ENCODE measurements at places on chromosomes 11 and 22.

DNA sequence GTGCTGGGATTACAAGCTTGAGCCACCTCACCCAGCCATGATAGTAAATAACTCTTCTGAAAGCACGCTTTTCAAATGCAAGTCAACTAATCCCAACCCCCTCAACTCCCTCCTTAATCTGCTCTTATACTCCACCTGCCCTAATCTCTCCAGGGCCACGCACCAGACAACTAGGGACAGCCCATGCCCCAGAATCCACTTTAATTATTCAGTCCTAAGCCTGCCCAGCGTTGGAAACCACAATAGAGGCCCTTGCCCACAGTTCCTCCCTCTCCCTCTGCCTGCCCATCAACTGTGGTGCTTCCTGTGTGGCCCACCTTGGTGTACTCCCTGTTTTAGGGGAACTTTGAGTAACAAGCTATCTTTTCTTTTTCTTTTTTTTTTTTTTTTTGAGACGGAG, 2.7 kb upstream of the VPREB3 start:
- no peak for DNase-seq

DNA sequence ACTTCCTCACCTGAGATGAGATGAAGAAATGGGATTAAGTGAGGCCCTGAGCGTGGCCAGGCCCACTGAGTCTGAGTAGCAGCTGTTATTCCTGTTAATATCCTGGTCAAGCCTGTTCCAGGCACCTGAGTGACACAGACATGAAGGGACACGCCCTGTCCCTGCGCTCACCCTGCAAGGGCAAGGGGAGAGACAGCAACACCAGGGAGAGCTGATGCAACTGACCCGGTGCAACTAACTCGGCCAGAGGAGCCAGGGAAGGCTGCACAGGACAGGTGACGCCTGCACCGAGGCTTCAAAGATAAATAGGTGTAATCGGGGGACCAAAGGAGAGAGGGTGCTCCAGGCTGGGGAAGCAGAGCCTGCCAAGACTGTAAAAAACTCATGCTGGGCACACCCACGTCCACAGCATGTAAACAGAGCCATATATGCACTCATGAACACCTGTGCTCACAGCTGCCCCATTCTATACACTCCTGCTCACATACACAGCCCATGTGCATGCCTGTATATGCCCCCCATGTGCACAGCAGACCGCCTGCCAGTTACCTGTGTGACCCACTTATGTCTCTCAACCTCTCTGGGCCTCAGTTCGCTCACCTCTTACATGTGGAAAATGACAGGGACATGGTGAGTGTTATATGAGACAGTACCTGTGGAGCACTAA, 22.8 kb upstream of the GCAT start:
- DNase-seq: no peak

DNA sequence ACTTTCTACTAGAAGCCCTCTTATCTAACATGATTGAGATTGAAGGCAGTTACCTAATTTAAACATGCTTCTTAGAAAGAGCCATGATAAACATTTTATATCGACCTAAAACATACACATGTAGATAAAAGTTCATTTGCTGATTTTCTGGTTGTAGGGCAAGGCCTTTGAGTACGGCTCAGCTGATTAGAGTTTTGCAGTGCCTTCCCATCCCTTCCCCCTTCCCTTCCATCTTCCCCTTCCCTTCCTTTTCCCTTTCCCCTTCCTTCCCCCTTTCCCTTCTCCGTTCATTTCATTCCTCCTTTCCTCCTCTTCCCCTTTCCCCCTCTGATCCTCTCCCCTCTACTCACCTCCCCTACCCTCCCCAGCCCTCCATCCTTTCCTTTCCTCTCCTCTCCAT, 4.3 kb downstream of the LDHC start:
- no peak for DNase-seq

DNA sequence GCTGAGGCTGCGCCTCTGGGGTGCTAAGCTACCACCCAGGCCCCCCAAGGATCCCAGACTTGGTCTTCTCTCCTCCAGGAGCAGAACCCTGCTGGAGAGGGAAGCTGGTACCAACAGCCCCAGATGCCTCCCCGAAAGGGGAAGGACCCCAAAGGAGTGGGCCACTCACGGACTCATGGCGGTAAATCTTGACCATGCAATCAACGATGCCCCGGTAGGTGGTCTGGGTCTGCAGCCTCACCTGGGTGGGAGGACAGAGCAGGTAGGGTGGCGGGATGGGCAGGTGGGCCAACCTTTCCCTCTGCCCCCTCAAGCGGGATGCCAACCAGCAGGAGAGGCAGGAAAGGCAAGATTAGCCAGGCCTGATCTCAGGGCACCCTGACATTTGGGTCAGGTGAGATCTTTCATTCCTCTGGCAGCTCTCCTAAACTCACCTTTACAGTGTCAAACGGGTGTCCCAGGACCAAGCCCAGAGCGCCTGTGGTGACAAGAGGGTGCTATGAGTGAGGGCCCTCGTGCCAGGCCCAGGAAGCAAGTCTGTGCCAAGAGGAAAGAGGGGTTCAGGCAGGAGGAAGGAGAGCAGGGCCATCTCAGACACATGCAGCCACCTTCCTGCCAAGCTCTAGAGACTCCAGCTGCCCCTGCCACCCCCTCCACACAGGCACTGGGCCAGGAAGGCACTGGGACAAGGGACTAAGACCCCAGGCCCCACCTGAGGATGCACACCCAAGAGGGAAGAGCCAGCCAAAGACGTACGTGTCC, 2.6 kb downstream of the SLC25A45 start:
- DNase-seq: no peak

GRCh38 chr11:114348200-114349191, 51.8 kb downstream of the C11orf71 start:
- no peak for DNase-seq

GRCh38 chr22:39684702-39685281, 114.2 kb downstream of the CACNA1I start:
- no peak for DNase-seq

- DNase-seq: no peak
These were observed 59.8 kb downstream of the TENM4 start for GRCh38 chr11:79381036-79381435.

GRCh38 chr11:9530901-9531625, 42.4 kb upstream of the WEE1 start:
- DNase-seq: no peak

- no peak for DNase-seq
These were observed 314.7 kb upstream of the SORL1-AS1 start for GRCh38 chr11:121767433-121767832.

GRCh38 chr11:19696073-19696472, 16.6 kb upstream of the NAV2 start:
- DNase-seq: no peak

DNA sequence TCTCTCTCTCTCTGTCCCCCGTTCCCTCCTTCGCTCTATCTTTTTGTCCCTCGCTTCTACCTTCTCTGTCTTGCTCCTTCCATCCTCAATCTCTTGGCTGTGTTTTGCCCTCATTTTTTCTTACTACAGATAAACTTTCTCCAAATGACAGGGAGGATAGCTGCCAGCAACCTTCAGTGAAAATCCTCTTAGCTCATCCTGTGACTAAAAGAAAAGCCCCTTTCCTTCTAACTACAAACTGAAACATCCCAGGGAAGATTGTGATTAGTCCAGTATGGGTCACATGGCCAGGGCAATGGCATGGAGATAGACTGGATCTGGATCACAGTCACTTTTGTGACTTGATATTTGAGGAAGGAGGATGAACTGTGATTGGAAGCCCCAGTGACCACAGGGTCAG, 10.4 kb downstream of the SPON1 start:
- no peak for DNase-seq

GRCh38 chr11:94325681-94326080, 21.3 kb downstream of the IZUMO1R start:
- no peak for DNase-seq

Measured in left renal pelvis (tissue), 4 donors.